ENCODE measurements at places on chromosomes 2 and 18. TPM values are rescaled to one million over a fixed set of nuclear protein-coding genes. Genes with fewer than 3 reads are reported as not detected.

Gene TACR1
- total RNA-seq, result not detected

- DNase-seq, result peak; percentile 13
Observed at GRCh38 chr2:48423376-48423775, 106.6 kb upstream of the STON1 start.

DNA sequence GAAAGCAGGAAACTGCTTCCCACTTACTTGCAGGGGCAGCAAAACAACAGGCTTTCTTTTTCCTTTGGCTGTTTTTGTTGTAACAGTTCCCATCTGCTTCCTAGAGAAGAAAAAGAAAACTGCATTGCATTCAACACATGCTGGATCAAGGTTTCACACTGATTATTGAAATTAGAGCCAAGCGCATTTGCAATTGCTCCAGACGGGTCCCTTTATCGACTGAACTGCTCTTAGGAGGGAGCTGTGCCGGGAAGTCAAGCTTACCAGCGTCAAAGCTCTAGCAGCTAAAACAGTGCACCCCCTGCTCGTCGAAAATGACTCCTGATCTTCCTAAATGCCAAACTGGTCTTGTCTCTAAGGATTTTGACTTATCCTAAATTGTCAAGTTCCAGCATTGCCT lies 164.0 kb upstream of the SESTD1 start:
- DNase-seq, result no peak

GRCh38 chr18:24672165-24672941 lies 211.9 kb downstream of the HRH4 start:
- no peak for DNase-seq

DNA sequence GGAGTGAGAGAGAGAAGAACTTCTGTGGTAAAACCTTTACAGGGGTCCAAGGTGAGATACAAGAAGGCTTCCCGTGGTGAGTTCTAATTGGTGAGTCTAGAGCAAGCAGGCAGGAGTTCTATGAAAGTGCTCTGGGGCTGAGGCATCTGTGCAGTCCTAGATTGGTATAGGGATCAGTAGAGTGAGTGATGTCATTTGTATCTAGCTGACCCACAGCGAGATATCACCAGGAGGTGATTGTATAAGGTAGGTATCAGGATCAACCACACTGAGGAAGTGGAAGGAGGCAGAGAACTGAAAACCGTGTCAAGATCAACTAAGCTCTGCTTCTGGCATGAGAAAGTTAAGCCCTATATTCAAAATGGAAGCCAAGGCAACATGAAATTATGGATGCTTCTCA lies 1648.9 kb upstream of the TMEFF2 start:
- no peak for DNase-seq

DNA sequence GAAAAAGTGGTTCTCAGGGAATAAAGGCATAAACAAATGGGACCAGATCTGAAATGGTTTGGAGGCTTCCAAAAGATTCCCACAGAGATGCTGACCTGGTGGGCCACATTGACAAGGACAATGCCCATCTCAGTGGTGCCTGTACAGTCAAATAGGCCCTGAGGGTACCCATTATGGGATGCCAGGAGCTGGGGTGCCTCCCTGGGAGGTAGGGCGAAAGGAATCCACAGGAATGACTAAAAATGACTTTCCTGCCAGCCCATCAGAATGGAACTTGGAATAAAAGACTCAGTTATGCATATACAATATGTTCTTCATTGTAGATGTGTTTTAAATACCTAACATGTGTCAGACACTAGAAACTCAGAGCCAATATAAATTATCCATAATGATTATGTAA lies 248.5 kb downstream of the RNF144A start:
- no peak for DNase-seq

DNA sequence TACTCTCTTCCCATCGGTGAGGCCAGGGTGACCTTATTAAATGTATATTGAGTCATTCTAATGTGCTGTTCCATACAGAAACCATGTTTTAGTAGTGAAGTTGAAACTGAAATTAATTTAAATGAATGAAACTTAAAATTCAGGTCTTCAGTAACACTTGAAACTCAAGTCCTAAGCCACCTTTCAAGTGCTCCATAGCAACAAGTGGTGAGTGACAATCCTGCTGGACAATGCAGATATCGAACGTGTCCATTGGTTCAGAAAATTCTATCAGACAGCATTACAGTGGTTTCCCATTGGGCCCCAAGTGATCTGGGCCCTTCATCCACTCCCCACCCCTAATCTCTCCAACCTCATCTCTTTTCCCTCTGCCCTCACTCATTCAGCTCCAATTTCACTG lies 48.7 kb downstream of the HNMT start:
- DNase-seq, result no peak
